Stimulated activated CD4-positive, alpha-beta T cell treated with anti-CD3 and anti-CD28 coated beads, Interleukin-2, amount 100 ng/mL, for 4 hours (primary cell): ENCODE measurements at places on chromosomes 5 and 9.

GRCh38 chr9:121362813-121363621, 7.0 kb downstream of the STOM start:
- no peak for DNase-seq

DNA sequence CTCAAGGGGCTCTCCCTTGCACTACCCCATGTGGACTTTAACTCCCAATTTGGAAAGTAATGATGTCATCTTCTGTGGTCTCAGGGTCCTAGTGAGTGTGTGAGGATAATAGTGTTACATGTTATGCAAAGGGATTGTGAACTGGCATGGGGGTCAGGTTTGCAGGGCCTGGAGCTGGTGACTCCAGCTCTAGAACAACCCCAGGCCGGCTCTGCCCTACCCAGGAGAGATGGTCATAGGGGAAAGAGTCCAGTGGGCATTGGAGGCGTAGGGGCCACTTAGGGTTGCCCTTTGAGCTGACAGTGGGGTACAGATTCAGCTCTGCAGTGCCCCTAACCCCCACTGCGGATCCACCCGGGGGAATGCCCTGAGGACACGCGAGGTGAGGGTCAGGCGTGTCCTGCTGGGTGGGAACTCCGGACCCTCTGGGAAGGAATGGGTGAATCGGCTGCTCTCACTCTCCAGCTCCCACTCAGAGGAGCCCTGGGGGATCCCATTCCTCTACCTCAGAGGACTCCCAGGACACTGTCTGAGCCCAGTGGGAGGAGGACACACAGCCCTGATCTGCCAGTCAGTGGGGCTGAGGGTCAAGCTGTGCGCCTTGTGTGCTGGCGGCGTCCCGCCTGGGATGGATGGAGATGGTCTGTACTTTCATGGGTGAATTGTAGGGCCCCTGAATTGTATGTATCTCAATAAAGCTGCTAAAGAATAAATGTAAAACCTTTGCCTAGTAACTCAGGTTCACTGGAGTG, 2.5 kb upstream of the NKD2 start:
- no peak for DNase-seq

GRCh38 chr5:96209829-96210228, 223.2 kb downstream of the PCSK1 start:
- DNase-seq: no peak

DNA sequence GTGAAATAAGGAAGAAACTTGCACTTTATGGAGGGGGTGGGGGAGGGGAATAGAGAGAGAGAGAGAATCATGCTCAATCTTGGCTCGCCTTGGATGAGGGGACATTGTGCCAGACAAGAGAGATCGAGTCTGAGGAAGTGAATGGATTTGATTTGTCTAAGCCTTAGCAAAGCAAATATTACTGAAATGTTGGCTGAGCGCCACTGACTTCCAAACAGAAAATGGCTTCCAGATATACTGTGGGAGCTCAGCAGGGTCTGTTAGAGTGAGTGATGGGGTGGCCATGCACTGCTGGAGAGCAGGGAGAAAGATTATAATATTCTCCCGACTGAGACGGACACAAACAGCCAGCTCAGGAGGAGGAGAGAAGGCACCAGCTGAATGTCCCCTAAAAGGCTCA, 34.5 kb downstream of the BRINP1 start:
- no peak for DNase-seq

- DNase-seq: peak; percentile 10
These were observed 17.7 kb upstream of the IL6ST start for GRCh38 chr5:56012281-56012963.

GRCh38 chr9:69805962-69806515, 14.6 kb upstream of the CFAP95 start:
- DNase-seq: no peak

- DNase-seq: no peak
These were observed 39.6 kb downstream of the PDCD1LG2 start for GRCh38 chr9:5549658-5550650.

DNA sequence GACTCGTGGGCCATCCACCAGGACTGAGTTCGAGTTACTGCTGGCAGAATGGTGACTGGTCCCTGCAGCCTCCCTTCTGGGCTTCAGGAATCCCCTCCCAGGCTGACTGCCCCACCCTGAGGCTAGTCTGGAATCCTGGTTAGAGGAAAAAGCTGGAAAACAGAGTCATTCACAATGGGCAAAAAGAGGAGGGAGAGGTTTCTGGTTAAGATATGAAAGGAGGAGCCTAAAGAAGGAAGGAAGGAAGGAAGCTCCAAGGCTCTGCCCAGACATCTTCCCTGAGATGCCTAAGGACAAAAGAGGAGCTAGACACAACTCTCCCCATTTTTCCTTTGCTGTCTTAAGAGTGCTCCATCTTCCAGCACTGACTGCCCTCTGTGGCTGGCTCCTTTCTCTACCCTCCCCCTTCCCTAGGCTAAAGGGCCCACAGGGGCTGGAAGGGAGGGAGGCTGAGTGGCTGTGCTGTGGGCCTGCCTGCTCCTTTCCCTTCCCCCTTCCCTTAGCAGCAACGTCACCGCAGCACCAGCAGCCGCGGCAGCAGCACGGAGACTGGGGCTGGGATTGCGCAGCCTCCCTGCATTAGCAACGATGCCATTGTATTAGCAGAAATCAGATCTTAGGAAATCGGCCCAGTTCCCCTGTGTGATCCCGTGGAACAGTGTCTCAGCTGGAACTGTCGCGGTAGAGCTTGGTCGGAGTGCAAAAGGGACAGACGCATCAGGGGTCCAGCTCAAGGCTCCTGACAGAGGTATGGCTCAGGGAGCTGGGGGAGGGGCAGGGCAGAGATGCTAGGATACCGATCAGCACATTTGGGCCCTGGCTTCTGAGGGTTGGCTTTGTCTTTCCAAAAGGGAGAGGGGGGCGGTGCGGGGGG, 48.7 kb downstream of the RUSC2 start:
- no peak for DNase-seq

DNA sequence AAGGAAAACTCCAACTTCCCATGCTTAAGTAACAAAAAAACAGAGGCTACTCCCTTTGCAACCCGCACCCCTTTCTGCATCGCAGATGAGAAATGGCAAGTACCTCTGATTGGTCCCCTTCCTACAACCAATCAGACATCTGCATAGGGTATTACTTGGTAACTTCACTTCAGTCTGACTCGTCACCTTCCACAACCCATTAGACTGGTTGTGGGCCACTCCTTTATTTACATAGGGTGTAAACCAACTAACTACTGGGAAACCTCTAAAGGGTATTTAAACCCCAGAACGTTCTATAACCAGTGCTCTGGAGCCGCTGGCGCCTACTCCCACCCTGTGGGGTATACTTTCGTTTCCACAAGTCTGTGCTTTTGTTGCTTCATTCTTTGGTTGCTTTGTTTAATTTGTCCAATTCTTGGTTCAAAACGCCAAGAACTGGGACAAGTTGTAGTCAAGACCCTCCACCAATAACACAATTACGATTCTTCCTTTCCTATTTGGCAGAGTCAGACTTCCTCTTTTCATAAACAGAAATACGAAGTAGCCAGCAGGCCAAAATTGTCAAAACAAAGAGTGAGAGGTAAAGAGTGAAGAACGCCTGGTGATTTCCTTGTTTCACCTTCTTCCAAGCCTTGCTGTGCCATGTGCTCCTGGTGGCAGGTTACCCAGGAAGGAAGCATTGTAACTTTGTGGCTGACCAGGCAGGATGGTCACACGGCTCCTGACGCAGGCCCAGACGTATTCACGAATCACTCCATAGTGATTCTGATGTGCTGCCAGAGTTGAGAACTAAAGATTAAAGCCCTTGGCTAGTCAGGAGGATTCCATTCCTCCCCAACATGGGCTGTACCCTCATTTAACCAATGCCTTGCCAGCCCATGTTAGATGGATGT, 477.4 kb downstream of the ARHGEF28 start:
- no peak for DNase-seq

DNA sequence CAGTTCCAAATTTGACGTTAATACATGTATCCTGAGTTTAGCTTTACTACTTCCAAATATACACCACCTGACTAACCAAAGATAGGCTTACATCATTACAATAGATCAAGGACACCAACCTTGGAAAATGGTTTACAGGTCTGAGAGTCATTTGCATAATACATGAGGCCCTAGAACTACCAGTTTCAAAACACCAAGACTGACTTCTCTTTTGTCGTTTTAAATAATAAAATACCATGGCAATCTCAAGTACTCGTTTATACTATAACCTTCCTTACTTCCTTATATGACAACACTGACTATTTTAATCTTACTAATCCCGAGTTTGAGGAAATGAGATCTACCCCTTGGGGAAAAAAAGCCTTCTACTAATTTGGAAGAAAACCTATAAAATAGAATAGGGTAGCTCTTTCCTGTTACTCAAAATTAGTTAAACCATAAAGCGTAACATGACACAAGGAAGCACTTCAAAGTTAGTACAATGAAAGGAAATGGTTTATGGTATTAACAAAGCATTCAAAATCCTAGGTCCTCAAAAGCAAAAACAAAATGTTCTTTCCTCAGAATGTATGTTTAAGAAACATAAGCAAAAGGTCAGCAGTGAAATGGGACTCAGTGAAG, 42.1 kb downstream of the UBQLN1 start:
- no peak for DNase-seq

- no peak for DNase-seq
These were observed 975 bp upstream of the NXNL2 start for GRCh38 chr9:88533951-88534455.

- no peak for DNase-seq
These were observed 110.7 kb upstream of the SAP30L start for GRCh38 chr5:154335065-154335448.

DNA sequence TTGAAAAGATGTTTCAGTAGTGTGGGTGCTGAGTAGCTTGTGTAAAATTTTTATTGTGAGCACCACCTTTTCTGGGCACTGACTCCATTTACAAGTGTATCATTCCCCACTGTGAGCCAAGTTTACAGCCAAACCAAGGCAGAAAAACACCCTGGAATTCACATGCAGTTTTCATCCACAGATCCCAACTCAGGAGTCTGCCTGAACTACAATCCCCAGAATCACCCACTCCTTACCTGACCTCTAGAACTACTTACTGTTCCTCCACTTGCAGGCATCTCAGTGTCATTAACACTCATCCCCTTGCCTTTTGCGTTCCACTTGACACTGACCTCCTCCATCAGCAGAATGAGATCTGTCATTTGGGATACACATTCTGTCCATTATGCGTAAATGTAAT, 2042.6 kb upstream of the CDH6 start:
- DNase-seq: no peak

GRCh38 chr5:57191163-57191562, 17.3 kb downstream of the GPBP1 start:
- DNase-seq: no peak

DNA sequence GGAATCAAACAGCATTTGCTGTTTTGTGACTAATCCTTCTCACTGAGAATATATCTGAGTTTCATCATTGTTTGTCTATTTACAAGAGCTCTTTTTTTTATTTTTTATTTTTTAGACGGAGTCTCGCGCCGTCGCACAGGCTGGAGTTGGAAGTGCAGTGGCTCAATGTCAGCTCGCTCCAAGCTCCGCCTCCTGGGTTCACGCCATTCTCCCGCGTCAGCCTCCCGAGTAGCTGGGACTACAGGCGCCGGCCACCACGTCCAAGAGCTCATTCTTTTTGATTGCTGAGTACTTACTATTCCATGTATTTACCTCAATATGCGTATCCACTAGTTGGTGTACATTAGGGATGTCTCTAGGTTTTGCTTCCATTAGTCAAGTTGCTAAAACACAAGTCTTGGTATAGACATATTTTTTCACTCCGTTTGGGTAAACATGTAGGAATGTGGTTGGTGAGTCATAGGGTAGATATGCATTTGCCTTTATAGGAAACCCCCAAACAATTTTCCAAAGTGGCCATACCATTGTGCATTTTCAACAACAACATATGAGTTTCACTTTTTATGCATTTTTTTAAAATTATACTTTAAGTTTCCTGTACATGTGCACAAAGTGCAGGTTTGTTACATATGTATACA, 1005.0 kb upstream of the CDH10 start:
- DNase-seq: no peak

GRCh38 chr5:94856257-94856800, 237.9 kb downstream of the SLF1 start:
- DNase-seq: no peak

DNA sequence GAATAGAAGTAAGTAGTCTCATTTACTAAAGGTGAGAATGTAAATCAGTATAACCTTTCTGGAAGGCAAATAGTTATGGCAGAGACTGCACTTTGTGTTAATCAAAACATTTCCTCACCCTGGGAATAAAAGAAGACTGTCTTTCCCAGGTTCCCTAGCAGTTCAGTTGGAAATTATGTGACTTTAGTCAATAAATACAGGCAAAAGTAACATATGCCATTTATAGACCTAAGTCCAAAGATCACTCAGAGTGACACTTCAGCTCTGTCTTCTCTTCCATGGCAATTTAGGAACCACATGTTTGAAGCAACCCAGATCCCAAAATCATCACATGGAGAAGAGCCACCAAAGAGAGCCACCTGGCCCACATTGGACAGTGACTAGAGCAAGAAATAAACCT, 160.7 kb upstream of the SV2C start:
- no peak for DNase-seq

DNA sequence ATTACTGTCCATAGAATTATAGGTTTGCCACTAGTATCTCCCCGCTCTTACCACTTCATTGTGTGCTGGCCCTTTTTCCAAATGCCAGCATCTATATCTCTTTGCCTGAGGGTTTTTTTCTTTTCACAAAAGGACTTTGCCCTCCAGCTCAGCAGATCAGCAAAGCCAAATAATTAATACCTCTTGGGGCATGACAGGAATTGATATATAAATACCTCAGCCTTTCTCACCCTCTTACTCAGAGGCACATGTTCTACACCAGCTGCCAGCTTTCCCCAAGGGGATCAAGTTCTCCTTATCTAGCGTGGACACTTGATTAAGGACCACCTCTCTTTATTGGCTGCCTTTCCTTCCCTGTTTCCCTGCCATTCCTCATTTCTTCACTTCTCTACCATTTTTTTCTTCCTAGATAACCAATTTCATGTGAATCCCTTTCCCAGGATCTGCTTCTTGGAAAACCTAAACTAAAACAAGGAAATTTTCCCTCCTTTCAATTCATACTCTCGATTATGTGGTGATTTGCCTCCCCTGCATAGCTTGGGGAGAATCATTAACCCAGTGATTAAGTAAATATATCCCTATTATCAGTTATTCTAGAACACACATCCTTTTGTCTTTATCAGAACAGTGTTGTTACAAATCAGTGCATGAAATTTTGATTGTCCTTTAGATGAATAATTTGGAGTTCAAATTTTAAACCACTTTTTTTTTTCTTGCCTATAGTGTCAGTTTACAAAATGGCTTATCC, 6.9 kb upstream of the NUDT12 start:
- DNase-seq: no peak
